ENCODE measurements at places on chromosomes 12 and 14.
A peak's percentile ranks its signal among the peaks of the same experiment; 100 is the strongest.

DNA sequence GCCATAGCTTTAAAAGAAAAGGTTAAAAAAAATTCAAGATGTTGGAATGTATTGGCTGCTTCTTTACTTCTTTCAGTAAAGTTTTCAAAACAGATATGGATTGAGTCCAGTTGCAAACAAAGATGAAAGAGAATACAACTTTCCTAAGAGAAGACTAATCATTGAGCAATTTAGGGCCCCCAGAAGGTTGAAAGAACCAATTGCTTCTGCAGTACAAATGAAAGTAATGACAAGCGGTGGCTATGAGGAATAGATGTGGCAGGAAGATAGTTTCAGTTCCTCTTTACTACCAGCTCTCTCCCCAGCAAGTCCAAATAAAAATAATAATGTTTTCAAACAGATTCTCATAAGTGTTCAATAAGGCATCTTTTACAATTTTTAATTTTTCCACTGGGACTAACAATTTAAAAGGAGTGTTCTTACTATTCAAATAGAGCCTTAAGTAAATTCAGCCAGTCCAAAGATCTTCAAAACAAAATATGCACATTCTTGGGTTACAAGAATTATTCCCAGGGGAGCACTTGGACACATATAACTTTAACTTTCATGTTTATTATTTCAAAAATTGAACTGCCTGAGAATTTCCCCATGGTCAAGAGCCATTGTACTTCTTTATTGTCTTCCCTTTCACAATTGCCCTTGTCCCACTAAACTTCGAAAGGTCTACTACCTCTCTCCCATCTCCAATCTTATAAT is 62.3 kb upstream of the PPP1R12A start:
- DNase-seq: no peak

- DNase-seq: no peak
These were observed 1022.9 kb downstream of the LRFN5 start for GRCh38 chr14:42629553-42629952.

GRCh38 chr12:12356467-12356895 is 397 bp upstream of the BORCS5 start:
- DNase-seq: no peak

GRCh38 chr14:105228562-105228961 is 19.8 kb upstream of the BTBD6 start:
- DNase-seq: no peak

GRCh38 chr14:100528962-100529560 is 58.2 kb downstream of the BEGAIN start:
- DNase-seq: no peak

DNA sequence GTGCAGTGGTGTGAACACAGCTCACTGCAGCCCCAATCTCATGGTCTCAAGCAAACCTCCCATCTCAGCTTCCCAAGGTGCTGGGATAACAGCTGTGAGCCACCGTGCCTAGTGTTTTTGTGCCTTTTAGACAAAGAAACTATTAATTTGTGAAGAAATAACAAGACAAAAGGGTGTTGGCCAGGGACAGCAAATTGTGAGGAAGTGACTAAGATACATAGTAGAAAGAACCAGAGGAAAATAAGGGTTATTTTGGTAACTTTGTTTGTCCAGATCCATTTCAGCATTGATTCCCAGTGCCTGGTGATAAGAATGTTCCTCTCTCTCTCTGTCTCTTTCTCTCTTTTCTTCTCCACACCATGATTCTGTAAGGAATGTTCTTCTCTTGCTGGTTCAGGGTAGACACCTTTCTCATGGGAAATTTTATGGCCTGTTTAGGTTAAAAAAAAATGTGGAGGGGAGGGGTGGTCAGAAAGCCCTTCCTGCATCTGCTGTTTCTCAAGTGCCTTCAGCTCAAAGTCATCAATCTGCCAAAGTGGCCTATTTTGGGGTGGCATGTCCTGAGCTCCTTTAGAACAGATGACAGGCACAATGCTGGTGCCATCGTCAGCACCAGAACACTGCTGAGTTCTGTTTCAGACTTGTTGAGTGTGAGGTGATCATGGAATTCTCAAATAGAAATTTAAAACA is 184.4 kb upstream of the EEA1 start:
- no peak for DNase-seq

DNA sequence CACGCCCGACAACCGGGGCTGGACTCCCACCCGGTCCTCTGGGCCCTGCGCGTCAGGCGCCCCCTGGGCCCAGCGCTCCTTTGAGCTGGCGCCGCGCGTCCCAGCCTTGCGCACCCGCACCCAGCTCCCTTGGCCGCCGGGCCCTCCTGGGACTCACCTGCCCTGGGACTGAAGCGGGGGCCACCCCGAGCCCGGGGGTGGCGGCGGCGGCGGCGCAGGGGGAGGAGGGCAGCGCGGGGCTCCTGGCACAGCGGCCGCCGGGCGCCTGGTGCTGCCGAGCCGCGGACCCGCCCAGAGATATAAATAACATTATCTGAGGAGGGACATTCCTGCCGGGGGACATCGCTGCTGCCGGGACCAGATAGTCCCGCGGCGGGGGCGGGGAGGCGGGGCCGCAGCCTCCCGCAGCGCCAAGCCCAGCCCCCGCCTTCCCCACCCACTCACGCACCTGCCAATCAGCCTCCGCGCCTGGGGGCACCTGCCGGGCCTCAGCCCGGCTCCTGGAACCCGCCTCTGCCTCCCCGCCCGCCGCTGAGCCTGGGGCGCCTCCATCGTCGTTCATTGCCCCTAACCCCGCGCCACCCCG is at the start of gene SPTB:
TSS of gene SPTB (minus strand) at position 273 of the 586 bp plus-strand sequence. CDS start 56,813 bp downstream, outside the sequence.
- DNase-seq: peak; percentile 37

DNA sequence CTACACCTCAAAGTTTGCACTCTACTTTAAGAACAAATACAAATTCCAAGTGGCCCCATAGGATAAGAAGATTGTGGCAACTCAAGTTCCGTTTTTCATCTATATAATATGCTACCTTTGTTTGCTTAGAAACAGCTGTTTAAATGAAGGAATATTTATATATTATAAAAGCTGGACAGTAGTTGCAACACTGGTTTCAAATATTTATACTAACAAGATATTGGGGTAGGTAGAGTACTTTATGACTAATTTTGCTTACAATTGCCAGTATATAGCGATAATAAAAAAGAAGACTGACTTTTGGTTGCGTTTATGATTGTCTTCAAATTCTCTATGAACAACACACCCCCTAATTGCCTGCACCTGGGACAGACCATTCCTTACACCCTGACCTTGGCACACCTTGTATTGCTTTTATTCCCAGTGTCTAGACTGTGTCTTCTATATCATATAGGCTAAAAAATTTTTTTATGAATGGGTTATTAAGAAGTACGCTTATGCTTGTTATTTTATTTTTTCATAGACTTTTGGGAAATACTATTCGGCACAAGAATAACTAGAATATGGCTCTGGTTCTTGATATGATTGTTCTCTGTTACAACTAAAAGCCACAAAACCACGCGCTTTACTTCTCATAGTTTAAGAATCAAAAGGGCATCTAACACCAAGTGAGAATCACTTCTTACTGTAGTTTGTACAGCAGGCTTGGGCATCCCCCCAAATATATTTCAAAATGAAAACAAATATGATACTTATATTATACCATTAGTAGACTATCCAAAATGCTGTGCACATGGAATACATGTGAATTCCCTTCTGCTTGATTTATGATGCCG is 455.4 kb upstream of the DCN start:
- no peak for DNase-seq

GRCh38 chr14:61596990-61597389 is 98.3 kb upstream of the HIF1A start:
- DNase-seq: no peak

GRCh38 chr12:48118284-48118871 is 786 bp upstream of the PFKM start:
- no peak for DNase-seq

GRCh38 chr12:29563636-29564035 is 66.2 kb upstream of the OVCH1 start:
- DNase-seq: no peak

DNA sequence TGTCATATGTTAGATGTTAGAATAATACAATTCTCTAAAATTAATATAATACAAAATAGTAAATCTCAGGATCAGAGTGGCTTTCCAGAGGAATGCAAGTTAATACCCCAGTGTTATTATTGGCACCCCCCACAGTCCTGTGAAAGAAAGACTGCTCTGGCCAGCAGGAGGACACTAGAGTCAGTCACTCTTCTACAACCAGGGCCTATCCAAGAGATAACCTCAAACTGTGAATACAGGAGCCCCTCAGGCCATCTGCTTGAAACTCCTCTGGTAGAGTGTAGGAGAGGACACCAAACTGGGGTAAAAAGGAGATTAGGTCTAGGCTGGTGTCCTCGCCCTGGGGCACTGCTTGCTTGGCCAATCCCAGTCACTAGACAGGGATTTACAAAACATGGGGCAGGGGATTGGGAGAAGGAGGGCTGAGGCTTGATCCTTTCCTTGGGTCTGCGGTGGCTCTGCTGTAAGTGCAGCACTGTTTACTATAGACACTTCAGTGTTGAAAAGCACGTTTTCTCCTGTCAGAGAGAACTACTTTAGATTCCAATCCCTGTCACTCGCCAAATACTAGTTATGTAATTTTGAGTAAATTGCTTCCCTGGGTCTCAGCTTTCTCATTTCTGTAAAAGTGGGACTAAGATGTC is 44.5 kb upstream of the PTPRR start:
- no peak for DNase-seq

DNA sequence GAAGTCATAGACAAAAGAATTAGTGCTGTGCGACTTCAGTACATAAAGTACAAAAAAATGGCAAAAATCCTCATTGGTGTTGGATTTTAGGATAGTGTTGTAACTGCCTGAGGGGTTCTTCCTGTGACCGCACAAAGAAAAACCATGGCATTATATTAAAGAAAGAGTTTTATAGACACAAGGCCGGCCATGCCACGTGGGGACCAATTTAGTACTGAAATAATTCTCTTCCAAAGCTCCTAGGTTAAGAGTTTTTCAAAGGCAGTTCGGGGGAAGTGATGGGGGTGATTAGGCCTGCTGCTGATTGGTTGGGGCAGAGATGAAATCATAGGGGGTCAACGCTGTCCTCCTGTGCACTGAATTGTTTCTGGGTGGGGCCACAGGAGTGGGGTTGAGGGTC is 150.9 kb upstream of the EEA1 start:
- DNase-seq: no peak

GRCh38 chr14:70289138-70289537 is 70.3 kb downstream of the COX16 start:
- DNase-seq: peak; percentile 58

GRCh38 chr12:5599378-5599777 is 167.5 kb downstream of the NTF3 start:
- no peak for DNase-seq

DNA sequence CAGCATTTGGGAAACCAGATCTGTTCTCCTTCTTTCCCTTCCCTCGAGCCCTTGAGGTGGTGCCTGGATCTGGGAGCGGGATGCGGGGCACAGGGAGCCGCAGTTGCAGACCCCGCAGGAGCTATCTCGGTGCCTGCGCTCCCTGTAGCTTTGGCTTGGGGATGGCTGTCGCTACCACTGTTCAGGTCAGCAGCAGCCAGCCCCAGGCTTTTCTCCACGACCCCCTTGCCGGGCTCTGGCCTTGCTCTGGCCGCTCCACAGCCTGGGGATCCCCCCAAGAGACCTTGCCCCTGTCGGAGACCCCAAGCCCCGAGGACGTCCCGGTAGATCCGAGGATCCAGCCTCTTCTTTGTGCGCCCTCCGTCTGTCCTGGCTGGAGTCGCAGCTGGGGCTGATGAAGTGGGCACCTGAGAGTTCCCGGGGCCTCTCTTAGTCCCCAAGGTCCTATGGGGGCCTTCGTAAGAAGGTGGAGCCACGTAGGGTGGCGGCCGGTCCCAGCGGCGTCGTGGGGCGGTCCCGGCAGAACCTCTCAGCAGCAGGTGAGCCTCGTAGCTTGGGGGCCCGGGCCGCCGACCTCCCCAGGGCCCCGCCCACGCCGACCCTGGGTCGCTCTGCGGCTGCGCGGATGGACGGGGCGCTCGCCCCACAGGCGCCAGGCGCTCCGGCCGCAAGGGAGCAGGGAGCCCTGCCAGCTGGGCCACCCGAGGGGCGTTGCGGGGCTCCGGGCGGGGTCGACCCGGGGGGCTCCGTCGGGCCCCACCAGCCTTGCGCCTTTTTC is 1.3 kb downstream of the DDN start:
- no peak for DNase-seq

DNA sequence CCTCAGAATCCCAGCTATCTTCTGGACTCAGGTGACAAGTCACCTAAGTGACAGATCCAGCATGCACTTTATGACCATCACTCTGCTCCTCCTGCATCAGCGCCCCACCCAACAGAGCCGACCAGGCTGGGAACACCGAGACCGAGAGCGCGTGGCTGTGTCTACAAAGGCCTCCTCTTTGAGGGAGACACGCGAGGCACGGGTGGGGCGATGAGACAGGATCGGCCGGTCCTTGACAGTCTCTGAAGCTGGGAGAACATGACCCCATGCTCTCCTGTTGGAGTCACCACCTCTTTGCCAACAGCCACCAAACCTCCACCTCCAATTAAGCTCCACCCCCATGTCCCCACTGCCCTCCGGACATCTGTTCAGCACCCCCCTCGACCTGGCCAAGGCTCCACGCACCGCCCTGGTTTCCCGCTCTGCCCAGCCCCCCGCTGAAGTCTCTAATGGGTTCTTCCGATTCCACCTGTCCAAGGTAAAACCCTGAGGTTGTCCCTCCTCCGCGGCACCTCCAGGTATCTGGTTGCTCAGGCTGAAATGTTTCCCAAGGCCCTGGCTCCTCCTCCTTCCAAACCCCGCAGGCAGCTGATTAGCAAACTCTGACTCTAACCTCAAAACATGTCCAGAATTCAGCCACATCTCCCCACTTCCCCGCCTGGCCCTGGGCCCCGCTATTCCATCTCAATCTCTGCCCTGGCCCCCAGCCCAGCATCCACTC is 31.5 kb downstream of the HSP90AA1 start:
- DNase-seq: no peak

- no peak for DNase-seq
These were observed 49.7 kb downstream of the NTF3 start for GRCh38 chr12:5481645-5482044.

DNA sequence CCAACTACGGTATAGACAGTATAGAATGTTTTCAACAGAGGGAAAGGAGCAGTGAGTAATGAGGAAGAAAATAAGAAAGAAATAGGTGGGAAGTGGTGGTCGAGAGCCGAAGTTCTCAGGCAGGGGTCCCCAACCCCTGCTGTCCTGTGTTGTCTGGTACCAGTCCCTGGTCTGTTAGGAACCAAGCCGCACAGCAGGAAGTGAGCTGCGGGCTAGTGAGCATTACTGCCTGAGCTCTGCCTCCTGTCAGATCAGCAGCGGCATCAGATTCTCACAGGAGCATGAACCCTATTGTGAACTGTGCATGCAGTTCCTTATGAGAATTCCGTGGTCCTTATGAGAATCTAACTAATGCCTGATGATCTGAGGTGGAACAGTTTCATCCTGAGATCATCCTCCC is 107.3 kb upstream of the PTPRR start:
- no peak for DNase-seq

GRCh38 chr12:107597695-107598410 is 87.7 kb upstream of the PWP1 start:
- no peak for DNase-seq

Measured in stimulated activated CD4-positive, alpha-beta T cell treated with anti-CD3 and anti-CD28 coated beads, TNF-alpha, amount 100 ng/mL, for 24 hours (primary cell).